ENCODE measurements at places on chromosomes 7 and 10. TPM values are rescaled to one million over a fixed set of nuclear protein-coding genes. Genes with fewer than 3 reads are reported as not detected.

Gene IGFBP1
- polyA plus RNA-seq, result 2.7 TPM

Gene TRAPPC14
- polyA plus RNA-seq, result 15.6 TPM

Gene CRYGN
- not detected for polyA plus RNA-seq

Gene LEP
- polyA plus RNA-seq, result not detected

Gene TEX36
- not detected for polyA plus RNA-seq

- no peak for DNase-seq
Observed at GRCh38 chr10:130959752-130960195, 351.7 kb downstream of the TCERG1L start.

- DNase-seq, result no peak
Observed at GRCh38 chr7:473211-473734, 46.4 kb downstream of the PDGFA start.

DNA sequence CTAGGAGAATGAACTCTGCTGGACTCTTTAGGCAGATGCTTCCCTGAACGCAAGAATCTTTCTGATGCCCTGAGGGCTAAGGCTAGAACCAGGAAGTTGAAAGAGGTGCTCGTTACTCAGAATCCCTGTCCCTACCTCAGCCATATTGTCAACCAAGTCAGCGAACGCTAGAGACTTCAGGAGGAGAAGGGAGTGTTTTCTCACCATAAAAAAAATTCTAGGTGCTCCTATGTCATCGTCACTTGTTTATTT lies 359.4 kb downstream of the PRPF18 start:
- no peak for DNase-seq

DNA sequence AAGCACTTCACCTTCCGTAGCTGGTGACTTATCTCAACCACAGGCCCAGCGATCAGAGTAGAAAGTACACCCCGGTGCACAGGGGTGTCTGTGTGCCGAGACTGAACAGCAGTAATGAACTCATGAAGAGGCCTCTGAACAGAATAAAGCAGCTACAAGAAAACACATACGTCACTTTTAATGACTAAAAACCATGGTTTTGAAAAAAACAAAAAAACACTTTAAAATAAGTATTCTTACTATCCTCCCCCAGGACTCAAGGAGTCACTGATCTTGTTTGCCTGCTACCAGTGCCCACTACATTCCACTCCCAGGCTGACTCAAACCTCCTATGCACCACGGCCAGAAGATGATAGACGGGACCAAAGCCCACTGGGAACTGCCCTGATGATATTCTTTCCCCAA lies 53.8 kb downstream of the NCAPG2 start:
- DNase-seq, result no peak

GRCh38 chr10:117320050-117320665 lies 55.1 kb downstream of the PDZD8 start:
- peak; percentile 35 for DNase-seq

GRCh38 chr7:24707988-24708615 lies 49.2 kb downstream of the GSDME start:
- no peak for DNase-seq

DNA sequence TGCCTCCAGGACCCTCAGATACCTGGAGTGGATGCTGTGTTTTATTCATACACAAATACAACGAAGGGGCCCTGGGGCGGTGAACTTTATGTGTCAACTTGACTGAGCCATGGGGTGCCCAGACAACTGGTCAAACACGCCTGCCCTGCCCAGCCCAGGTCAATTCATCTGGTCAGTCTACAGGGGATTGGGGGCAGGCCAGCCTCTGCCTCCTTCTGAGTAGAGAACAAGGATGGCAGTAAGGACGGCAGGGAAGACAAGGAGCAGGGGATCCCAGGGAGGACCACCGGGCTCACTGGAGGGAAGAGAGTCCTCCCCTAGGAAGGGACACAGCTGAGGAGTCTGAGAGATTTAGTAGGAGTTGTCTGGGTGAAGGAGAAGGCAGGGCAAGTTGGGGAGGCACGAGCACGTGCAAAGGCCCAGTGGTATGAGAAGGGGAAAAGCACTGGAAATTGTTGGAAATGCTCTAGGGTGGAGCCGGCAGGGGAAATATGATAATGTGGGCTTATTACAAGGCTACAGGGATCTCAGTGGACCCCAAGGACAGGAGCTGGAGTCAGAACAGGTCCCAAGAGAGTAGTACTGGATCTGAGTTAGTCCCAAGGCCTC lies 63.4 kb downstream of the MYL10 start:
- no peak for DNase-seq

- no peak for DNase-seq
Observed at GRCh38 chr7:86645676-86646276, 2.1 kb downstream of the GRM3 start.

DNA sequence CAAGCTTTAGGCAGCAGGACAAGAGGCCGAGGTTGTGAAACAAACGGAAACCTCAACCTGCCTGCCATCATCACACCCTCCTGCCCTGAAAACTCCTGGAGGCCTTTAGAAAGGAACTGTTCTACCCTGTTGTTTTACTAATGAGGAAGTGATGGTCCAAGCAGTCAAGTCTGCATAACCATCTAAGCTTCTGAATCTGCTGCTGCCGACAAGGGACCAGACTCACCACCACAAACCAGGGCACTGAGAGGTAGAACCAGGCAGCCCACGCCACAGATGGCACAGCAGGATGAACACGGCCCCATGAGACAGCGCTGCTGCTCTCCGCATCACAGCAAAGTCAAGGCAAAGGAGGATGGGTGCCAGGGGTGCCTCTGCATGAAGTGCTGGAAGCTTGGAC lies 209.4 kb downstream of the CELF2 start:
- no peak for DNase-seq

GRCh38 chr10:110865186-110865808 lies 6.4 kb upstream of the PDCD4 start:
- peak; percentile 71 for DNase-seq

- no peak for DNase-seq
Observed at GRCh38 chr7:16411391-16411790, 9.9 kb downstream of the CRPPA start.

- DNase-seq, result no peak
Observed at GRCh38 chr7:101628522-101628921, 574 bp downstream of the MYL10 start.

DNA sequence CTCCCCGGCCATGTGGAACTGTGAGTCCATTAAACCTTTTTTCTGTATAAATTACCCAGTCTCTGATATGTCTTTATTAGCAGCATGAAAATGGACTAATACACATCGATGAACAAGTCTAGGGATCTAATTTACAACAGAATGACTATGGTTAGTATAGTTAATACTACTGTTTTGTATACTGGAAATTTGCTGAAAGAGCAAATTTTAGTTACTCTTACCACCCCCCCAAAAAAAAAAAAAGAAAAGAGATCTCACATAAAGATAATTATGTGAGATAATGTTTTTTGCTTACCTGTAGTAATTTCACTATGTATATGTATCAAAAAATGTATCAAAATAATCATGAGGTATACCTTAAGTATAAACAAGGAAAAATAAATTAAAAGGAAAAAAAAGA lies 199.5 kb upstream of the GRM3 start:
- DNase-seq, result no peak

DNA sequence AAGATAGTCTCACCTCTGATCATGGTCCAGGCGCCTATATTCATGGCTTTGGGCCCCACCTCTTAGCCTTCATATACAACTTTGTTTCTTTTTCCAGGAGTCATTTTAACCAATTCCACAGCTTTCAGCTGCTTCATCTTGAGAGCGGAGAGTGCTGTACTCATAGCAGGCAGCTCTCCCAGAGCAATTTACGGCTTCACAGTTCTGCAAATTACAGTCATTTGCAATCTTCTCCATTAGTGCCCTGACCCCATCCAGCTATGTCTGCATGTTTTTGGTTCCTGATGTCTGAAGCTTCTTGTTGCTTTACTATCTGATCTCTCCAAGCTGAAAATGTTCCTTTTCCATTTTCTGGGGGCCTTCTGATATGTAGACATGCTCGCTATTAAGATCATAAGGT lies 18.0 kb upstream of the MEST start:
- no peak for DNase-seq
